Osteoblast (primary cell): ENCODE measurements at places on chromosomes 7 and 10. TPM values are rescaled to one million over a fixed set of nuclear protein-coding genes. Genes with fewer than 3 reads are reported as not detected.

The INA gene
- 0.29 and 0.36 TPM in 2 replicates for total RNA-seq

DNA sequence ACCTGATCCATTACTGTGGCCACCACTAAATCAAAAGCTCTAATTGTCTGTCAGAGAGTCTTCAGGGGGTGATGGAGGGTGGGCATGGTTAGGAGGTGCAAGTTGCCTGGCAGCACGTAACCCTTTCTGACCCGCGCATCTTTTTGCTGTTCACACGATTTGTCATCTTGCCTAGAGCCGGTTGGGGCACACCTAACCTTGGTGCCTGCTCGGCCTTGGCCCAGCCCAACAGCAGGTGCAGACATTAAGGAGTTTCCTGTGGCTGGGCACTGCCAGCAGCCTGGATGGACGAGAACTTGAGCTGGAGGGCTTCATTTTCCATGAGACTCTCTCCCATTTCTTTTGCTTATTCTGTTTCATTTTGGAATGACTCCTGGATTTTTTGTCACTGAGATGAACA lies 41.0 kb upstream of the PTF1A start:
- no peak for DNase-seq
- H3K27me3 ChIP-seq = no peaks in the 10 kb centered on the region
- H3K36me3 ChIP-seq = no peaks in the 10 kb centered on the region
- H3K27ac ChIP-seq = no peak overlapping the region
- H3K4me3 ChIP-seq = no peak overlapping the region

DNA sequence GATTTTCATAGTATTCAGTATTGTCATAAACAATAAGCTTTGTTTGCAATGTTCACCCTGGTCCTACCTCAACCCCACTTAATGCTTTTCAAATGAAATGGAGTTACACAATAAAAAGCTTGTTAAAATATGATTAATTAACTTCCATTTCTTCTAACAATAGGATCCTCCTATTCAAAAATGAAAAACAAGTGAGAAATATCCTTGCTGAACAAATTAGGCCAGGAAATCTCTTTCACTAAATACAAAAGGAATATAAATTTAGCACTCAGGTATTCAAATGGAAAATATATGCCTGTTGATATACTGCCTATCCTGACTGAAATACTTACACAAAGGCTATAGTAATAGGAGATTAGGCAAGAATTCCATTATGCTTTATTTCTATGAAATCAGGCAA lies 323.4 kb upstream of the GRM3 start:
- no peak overlapping the region for H3K27ac ChIP-seq
- no peak overlapping the region for H3K4me3 ChIP-seq
- no peaks in the 10 kb centered on the region for H3K27me3 ChIP-seq
- DNase-seq = no peak

DNA sequence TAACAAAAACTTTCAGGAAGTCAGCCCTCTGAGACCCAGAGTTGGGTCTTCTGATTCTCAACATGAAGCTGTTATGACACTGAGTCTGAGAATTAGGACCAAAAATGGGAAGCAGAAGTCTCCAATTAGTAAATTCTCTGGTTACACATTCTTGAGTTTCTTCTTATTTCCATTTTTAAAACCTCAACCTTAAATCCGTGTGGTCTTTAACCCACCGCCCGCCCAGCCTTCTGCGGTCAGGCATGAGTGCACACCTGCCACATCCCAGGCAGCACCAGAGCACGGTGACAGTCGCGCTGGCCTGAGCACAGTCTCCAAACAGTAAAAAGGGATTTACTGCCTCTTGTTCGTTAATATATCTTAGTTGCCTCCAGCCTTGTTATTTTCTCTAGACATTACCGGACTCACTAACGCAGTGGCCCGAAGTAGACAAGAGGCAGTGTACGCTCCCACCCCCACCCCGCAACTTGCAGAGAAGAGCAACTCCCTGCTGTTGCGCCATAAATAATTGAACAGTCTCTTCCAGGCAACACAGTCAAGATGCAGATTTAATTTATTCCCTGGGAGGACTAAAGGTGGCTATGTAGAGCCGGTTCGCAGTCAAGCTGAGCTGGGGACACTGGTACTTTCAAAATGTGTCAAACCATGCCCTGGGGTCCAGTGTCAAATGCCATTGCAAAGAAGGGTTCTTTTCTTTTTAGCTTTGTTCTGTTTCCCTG lies 147.0 kb upstream of the CELF2 start:
- H3K36me3 ChIP-seq = no peaks in the 10 kb centered on the region
- peaks cover 22% of the 10 kb centered on the region for H3K4me1 ChIP-seq
- peak; percentile 27 for DNase-seq
- peak overlapping the region; percentile 94 for H3K27ac ChIP-seq
- no peak overlapping the region for H3K4me3 ChIP-seq
- no peaks in the 10 kb centered on the region for H3K27me3 ChIP-seq

DNA sequence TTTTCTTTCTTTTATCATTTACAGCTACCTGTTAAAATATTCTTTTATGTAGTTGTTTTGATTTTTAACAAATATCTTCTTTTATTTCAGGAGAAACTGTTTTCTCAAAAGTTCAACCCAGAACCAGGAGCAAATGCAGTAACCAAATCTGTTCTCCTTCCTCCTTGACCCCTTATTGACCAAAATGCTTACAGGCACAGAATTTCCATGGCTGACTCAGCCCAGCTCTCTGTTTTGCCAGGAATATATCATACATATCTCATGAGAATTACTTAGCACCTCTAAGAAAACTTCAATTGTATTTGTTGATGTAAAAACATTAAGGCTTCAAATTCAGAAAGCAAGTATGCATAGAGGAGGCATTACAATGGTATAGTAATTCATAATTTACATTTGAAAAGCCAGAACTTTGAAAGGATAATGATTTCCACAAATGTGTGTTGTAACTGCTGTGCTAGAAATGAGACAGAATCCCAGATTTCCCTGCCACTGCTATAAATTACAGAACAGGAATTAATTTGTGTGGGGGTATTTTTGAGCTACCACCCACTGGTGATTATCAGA lies 2.2 kb downstream of the GSAP start:
- no peak overlapping the region for H3K4me3 ChIP-seq
- no peak overlapping the region for H3K27ac ChIP-seq
- no peaks in the 10 kb centered on the region for H3K36me3 ChIP-seq
- peaks cover 36% of the 10 kb centered on the region for H3K4me1 ChIP-seq
- DNase-seq = peak; percentile 94

GRCh38 chr10:113853578-113854012 lies 287 bp downstream of the DCLRE1A start:
- H3K4me3 ChIP-seq = peak overlapping the region; percentile 93
- H3K4me1 ChIP-seq = peaks cover 19% of the 10 kb centered on the region
- H3K27me3 ChIP-seq = no peaks in the 10 kb centered on the region
- H3K27ac ChIP-seq = peak overlapping the region; percentile 95

DNA sequence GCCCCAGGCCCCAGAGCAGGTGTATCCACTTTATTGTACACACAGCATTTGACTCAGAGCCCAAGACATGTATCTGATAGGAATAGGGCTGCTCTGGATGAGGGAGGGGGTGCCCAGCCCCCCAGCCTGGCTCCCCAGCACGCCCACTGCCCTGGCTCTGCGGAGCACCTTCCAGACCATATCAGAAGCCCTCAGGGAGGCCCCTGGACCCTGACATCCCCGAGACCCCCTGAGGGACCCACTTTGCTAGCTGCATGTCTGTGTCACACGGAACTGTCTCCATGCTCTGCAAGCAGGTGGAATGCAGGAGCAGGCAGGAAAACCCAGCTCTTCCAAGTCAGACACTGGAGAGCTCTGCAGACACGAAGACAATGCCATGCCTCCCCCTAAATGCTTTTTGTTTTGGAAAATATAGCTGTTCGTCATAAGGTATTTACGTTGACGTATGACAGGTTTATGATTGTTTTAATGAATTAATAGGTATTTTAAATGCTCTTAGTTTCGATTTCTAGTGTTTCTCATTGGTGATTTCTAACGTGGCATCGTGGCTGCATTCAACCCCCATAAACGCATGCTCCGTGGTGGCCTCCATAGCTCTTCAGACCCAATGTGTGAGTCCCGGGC lies 92.8 kb upstream of the INSIG1 start:
- H3K4me1 ChIP-seq = peaks cover 27% of the 10 kb centered on the region
- peak; percentile 21 for DNase-seq
- H3K4me3 ChIP-seq = peak overlapping the region; percentile 62
- H3K27ac ChIP-seq = peak overlapping the region; percentile 99

- no peaks in the 10 kb centered on the region for H3K4me1 ChIP-seq
- peak; percentile 79 for DNase-seq
- no peak overlapping the region for H3K4me3 ChIP-seq
Observed at GRCh38 chr10:69640196-69640980, 10.3 kb downstream of the FAM241B start.
